ENCODE measurements at places on chromosomes 13 and 19.

GRCh38 chr13:42707586-42707985 is 73.8 kb upstream of the FAM216B start:
- no peak for DNase-seq

- no peak for DNase-seq
These were observed 5.2 kb upstream of the STK24 start for GRCh38 chr13:98581971-98582702.

GRCh38 chr13:37158481-37158880 is 53.0 kb upstream of the CSNK1A1L start:
- no peak for DNase-seq

DNA sequence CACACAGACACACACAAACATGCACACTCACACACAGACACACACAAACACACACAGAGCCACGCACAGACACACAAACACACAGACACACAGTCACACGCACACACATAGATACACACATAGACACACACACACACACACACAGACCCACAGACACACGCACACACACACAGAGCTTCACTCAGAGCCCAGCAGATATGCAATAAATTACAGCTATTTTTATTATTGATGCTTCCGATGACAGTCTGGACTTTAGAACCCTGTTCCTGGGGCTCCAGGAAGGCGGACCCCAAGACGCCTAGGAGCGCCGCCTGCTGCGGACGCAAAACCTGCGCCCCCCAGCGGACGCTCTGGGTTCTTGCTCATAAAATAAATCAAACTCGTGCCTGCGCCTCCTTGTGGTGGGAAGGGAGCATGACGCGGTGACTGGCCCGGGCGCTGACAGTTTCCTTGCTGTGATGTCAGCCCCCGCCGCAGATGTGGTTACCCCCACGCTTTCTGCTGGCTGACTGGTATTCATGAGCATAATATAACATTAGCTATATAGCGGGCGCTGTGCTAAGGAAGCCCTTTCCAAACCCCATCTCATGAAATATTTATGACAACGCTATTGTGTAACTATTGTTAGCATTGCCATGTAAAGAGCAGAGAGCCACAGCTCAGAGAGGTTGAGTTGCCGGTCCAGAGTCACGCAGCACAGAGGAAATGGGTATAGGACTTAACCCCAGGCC is 64.4 kb upstream of the TM9SF2 start:
- DNase-seq: peak; percentile 45

DNA sequence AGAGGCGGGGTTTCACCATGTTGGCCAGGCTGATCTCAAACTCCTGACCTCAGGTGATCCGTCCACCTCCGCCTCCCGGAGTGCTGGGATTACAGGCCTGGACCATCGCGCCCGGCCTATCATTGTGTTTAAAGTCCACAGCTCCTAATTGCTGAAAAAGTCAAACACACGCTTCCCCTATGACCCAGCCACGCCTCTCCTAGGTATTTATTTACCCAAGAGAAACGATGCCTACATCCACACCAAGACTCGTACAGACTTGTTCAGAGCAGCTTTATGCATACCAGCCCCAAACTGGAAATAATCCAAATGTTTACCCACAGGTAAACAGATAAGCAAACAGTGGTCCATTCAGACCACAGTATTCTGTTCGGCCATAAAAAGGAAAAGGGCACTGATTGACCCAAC is 15.1 kb downstream of the ZNRF4 start:
- no peak for DNase-seq

- no peak for DNase-seq
These were observed 7.6 kb upstream of the GMIP start for GRCh38 chr19:19651076-19651475.

DNA sequence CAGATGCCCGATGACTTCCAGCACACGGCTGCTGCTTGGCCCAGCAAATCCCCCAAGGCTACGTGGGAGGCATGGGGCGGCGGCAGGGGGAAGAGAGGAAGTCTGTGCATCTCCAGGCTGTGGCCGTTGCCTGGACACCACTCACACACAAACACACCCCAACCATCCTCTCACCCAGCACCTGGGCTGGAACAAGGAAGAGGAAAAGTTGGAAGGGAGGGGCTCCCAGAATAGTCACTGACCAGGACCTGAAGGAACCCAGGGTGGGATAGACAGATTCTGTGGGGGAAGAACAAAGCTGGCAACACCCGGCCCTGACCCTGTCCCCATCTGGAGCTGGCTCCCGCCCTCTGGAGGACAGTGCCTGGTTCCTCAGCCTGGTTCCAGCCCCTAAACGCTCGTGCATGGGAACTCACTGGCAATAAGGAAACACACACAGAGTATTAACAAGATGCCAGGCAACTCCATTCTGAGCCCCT is 11.2 kb downstream of the PPP6R1 start:
- DNase-seq: peak; percentile 4

DNA sequence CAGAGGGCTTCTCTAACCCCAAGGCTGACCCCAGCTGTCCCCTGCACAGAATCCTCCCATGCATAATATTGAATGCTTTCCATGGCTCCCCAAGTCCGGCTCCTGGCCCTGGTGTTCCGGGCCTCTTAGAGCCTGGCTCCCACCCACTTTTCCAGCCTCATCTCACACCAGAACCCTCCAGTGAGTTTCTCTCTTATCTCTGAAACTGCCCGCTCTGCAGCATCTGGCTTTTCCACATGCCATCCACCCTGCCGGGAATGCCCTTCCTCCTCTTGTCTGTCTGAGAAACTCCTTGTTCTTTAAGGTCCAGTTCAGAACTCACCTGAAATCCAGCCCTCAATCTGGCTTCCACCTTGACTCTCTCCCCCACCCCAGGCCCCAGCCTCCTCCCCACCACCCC is 6.8 kb downstream of the SYNGR4 start:
- no peak for DNase-seq

DNA sequence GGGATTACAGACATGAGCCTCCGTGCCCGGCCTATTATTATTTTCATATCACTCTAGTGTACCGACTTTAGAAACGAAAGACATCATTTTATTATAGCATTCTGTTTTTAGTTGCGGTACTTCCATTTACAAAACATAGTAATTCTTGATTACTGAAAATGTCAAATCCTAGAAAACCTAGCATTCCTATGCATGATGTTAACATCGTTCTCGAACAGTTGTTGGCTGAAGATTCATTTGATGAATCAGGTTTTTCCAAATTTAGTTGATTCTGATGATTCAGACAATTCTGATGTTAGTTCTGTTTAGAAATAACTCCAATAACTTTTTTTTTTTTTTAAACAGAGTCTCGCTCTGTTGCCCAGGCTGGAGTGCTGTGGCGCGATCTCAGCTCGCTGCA is 11.5 kb upstream of the MTRF1 start:
- DNase-seq: no peak

GRCh38 chr19:2239771-2240770 is 3.4 kb downstream of the SF3A2 start:
- DNase-seq: no peak

DNA sequence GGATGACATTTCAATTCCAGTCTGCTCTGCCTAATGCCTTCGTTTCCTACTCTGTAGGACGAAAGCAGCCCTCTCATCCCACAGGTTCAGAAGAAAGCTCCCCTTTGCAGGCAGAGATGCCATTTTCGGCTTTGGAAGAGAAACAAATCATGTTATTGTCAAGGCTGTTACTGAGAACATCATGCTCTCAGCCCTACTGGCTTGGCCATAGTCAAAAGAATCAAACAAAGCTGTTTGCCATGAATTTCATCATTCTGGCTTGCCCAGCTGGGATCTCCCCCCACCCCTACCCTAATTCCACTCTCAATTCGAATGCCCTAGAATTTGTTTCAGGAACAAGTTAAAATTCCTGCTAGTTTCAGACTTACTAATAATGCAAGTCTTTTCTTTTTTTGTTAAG is 162.3 kb upstream of the SERP2 start:
- DNase-seq: no peak

DNA sequence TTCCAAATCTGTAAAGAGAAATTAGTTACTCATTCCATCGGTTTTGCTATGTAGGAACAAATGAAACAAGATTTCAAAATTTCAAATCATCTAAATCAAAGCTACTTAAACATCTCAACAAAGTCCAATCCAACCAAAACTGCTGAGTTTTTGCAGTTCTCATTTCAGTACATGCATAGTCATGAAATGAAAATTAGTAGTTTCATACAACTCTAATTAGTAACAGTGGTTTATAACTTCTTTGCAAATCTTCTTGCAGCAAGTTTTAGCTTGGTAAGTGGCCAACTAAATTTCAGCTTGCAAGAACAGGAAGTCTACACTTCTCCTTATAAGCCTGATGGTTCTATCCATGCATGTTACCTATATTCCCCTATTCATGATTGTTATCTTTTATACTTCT is 75.6 kb downstream of the SPRY2 start:
- DNase-seq: no peak

GRCh38 chr13:79874396-79875360 is 393.7 kb downstream of the NDFIP2 start:
- DNase-seq: no peak

DNA sequence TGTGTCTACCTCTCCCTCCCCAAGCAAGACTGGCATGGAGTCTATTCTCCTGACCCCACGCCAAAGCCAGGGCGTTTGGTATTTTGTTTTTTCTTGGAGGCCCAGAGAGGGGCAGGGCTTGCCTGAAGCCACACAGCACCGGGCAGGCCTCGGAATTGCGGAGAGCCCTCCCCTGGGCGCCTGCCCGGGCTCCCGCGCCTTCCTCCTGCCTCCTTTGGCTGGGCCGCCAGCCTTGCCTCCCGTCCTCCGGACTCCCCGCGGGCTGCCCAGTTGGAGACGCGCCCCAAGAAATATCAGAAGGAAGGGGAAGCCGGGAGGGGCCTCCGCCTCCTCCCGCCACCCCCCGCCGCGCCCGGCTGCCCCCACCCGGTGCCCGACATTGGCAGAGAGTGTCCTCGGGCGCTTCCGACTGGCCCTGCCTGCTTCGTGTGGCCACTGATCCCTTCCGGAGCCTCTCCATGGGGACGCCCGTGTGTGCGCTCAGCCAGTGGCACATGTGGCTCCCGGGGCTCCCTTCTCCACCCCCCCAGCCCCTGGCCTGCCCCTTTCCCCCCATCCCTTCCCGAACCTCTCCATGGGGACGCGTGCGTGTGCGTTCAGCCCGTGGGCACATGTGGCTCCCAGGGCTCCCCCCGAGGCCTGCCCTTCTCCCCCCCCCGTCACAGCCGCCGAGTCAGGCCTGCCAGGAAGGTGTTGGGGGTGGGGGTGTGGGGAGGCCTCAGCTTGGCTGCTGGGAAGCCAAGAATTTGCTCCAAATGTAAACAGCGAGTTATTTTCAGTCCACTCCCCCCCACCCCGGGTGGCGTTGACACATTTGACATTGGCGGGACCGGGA is 37.3 kb downstream of the NFIC start:
- peak; percentile 97 for DNase-seq

- no peak for DNase-seq
These were observed 534 bp downstream of the CAB39L start for GRCh38 chr13:49443357-49443703.

DNA sequence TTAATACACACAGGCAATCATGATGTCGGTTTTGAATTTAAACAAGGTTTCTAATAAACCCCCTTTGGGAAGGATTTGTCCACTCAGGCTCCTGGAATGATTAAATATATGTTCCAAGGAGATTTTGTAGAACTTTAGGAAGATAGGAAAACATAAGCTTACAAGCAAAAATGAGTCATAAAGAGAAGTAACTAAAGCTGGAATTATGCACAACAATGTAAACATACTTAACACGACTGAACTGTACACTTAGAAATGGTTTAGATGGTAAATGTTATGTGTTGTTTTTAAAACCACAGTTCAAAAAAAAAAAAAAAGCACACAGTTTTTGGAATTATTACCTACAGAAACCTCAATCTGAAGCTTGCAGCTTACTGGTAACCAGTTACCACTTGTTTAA is 304.4 kb downstream of the NALCN start:
- DNase-seq: no peak
